ENCODE measurements at places on chromosomes 12 and 14. TPM values are rescaled to one million over a fixed set of nuclear protein-coding genes. Genes with fewer than 3 reads are reported as not detected.

The GTF2H3 gene
- total RNA-seq, result 66.7 TPM

The PTPRB gene
- not detected for total RNA-seq

DNA sequence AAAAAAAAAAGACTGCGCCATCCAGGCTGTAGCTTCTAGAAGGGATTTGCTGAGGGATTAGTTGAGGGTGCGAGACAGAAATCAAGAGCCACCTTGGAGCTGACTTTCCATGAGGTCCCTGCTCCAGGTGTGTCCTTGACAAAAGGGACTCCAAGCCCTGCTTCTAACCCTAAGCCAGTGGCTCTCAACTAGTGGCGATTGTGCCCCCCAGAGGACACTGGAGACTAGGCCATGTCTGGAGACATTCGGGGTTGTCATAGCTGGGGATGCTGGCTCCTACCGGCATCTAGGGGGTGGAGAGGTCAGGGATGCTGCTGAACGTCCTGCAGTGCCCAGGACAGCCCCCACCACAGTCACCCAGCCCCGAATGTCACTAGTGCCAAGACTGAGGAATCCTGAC, 40.6 kb downstream of the SPRING1 start:
- no peak overlapping the region for H3K4me3 ChIP-seq
- no peaks in the 10 kb centered on the region for H3K36me3 ChIP-seq
- peaks cover 41% of the 10 kb centered on the region for H3K27me3 ChIP-seq
- H3K4me1 ChIP-seq, result peaks cover 12% of the 10 kb centered on the region
- H3K27ac ChIP-seq, result no peak overlapping the region
- peak; percentile 13 for DNase-seq

DNA sequence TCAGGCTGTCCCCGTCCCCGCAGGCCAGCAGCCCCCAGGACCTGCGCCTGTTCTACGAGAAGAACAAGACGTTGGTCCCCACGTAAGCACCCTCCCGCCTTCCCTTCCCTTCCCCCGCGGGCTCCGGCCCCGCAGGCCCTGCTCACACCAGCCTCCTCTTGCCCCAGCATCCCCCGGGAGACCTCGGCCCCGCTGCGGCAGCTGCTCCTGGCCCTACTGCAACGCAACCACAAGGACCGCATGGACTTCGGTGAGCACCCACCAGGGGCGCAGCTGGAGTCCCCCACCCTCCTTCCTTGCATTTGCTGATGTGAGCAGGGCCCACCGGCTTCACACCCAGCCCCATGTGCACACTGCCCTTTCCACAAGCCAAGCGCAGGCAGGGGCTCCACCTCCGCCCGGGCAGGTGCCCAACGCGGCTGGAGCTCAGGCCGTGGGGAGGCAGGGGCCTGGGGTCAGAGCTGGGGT, 15.4 kb downstream of the ULK1 start:
- no peak overlapping the region for H3K4me3 ChIP-seq
- H3K4me1 ChIP-seq, result no peaks in the 10 kb centered on the region
- H3K27me3 ChIP-seq, result no peaks in the 10 kb centered on the region
- no peak for DNase-seq
- H3K36me3 ChIP-seq, result no peaks in the 10 kb centered on the region
- no peak overlapping the region for H3K27ac ChIP-seq

GRCh38 chr12:46485853-46486252, 113.3 kb upstream of the SLC38A2 start:
- H3K4me3 ChIP-seq, result no peak overlapping the region
- no peaks in the 10 kb centered on the region for H3K36me3 ChIP-seq
- H3K27me3 ChIP-seq, result no peaks in the 10 kb centered on the region

DNA sequence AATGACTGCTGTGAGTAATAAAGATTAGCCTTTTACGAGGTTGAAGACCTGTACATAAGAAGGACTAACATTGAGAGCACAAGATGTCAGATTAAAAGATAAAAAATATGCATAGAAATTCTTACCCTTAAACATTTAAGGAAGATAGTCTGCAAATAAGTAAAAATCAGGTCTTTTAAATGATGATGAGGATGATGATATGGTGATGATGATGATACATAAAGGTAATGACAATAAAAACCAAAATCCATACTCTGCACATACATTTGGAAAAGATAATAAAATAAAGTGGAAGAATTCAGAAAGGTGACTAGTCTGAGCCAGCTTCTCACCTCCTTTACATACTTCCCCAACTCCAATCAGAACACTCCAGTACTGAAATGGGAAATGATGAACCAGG, 124.5 kb downstream of the PTCSC3 start:
- peaks cover 22% of the 10 kb centered on the region for H3K27me3 ChIP-seq
- no peak for DNase-seq
- no peaks in the 10 kb centered on the region for H3K4me1 ChIP-seq

DNA sequence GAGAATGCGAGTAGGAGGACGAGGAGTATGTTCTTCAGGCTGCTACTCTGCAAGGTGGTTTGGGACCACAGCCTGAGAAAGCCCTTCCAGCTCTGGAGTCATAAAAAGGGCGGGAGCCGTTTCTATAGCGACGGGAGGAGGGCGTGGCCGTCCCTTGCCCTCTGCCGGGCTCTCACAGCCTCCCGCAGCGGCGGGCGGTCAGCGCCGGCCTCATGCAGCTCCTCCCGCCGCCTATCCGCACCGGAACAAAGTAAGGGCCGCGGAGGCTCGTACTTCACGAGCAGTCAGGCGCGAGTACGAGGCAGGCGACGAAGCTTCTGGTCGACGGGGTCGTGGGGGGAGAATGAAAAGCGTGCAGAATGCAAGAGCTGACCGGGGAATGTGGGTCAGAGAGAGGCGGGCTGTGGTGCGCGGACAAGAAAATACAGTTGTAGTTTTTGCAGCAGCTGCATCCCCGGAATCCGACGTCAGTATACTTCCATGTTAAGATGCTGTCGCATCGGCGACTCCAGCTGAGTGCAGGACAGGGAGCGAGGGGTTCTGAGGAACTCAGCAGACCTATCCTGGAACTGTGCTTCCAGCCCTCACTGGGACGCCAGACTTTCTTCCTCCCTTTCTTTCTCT, at the start of gene DYRK4:
Gene DYRK4, plus strand, starts transcription at position 175 of the 624 bp plus-strand sequence. Its CDS starts 38 bp downstream, at position 213.
- H3K4me3 ChIP-seq, result no peak within 1 kb of the TSS
- H3K27me3 ChIP-seq, result peaks cover 24% of the 10 kb centered on the region
- DNase-seq, result no peak
- no peak within 1 kb of the TSS for H3K27ac ChIP-seq
- no peaks in the 10 kb centered on the region for H3K4me1 ChIP-seq
- H3K36me3 ChIP-seq, result peaks cover 9% of the 10 kb centered on the region

- H3K27ac ChIP-seq, result no peak overlapping the region
- no peaks in the 10 kb centered on the region for H3K36me3 ChIP-seq
- DNase-seq, result no peak
- no peak overlapping the region for H3K4me3 ChIP-seq
Measured at GRCh38 chr14:22998329-22999012, 11.5 kb downstream of the C14orf93 start.

The BMAL2 gene
- total RNA-seq, result 17.0 TPM

DNA sequence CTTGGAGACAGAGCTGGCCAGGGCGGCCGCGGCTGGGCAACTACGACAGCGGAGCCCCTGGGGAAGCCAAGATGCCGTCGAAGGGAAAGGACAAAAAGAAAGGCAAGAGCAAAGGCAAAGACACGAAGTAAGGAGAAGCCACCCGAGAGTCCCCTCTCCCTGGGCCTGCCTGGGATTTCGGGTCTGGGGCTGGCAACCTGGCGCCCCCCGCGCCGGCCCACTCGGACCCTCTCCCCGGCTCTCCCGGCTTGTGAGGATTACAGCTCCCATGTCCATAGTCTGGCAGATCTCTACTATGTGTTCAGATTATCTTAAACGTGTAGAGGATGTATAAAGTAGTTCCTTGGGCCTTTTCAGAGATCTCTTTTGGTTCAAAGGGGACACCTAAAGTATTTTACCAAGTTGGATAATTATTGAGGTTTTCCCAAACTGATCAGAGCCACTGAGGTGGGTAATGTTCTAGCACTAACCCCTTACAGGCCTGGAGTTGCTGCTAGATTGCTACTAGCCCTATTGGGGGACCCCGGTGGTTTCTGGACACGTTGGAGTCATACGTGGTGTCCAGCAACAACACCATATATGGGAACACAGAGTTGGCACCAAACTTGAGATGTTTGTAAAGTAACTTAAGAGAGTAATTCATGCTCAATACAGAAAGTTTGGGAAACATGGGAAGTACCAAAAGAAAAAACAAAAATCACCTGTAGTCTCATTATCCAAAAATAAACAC, 424 bp downstream of the BBOF1 start:
- H3K4me1 ChIP-seq, result peaks cover 27% of the 10 kb centered on the region
- H3K4me3 ChIP-seq, result peak overlapping the region; percentile 94
- peak overlapping the region; percentile 47 for H3K27ac ChIP-seq

DNA sequence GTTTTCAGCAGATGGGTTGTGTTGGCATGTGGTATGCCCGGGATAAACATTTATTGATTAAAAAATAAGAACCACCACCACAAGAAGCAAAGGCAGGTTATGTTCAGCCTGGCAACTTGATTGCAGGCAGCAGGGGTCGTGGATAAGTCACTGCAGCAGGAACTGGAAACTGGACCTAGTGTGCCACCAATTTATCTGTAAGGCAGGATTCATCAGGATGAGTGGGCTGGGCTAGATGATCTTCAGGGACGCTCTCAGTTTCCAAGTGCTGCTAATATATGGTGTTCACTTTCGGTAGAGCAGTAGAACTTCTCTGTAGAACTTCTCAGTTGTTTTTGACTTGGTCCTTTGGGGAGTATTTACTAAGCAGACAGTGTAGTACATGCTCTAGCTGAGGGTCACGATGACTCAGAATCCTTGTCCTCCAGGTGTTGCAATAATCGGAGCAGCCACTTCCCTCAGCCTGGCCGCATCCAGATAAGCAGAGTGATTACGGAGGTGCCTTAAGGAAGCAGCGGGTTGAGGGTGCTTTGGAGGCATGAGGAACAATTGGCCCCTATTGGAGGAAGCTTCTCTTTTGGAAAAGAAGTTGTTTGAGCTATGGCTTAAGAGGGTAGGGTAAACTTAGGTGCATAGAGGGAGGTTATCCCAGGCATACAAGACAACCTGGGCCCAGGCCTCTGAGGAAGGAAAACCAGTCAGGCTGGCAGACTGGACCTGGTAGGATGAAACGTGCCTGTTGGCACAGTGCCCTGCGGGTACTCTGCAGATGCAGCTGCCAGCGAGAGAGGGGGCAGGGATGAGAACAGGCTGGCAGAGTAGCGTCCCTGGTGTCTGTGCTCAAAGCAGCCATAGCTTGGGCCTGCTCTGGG, 104.0 kb downstream of the GPR135 start:
- no peaks in the 10 kb centered on the region for H3K4me1 ChIP-seq
- no peak overlapping the region for H3K27ac ChIP-seq
- no peaks in the 10 kb centered on the region for H3K27me3 ChIP-seq
- no peak for DNase-seq

DNA sequence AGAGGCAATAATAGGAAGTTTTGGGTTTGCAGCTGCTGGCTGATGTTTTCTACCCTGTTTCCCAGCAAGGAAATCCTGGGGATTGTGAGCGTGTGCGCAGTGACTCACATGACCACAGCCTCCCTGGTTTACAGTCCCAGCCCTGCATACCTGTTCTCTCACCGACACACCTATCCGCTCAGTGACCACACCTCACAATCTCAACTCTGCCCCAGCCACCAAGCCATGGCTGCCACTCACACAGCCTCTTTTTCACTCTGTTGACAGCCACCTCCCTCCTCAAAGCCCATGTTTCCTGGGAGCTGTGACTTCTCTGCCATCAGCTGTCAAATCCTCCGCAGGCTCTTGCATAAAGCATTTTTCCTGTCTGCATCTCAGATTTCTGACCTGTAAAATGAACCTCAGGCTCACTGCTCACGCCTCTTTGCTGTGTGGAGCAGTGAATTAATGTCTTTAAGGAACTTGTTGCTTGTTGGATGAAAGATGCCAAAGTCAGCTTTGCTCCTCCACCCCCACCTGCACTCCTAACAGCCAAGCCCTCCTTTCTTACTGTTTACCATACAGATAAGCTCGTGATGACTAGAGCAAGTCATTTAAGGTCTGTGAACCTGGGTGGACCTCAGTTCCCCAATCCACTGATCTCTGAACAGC, 43.5 kb downstream of the B4GALNT3 start:
- no peak overlapping the region for H3K27ac ChIP-seq
- H3K4me3 ChIP-seq, result no peak overlapping the region
- DNase-seq, result no peak
- H3K36me3 ChIP-seq, result no peaks in the 10 kb centered on the region
- H3K27me3 ChIP-seq, result peaks cover 10% of the 10 kb centered on the region

- H3K4me3 ChIP-seq, result peak overlapping the region; percentile 91
- no peaks in the 10 kb centered on the region for H3K36me3 ChIP-seq
- no peak overlapping the region for H3K27ac ChIP-seq
- H3K27me3 ChIP-seq, result peaks cover 54% of the 10 kb centered on the region
Measured at GRCh38 chr14:20970647-20970982, 15.3 kb downstream of the RNASE2 start.

The TC2N gene
- total RNA-seq, result 38.1 TPM

The AQP2 gene
- not detected for total RNA-seq

DNA sequence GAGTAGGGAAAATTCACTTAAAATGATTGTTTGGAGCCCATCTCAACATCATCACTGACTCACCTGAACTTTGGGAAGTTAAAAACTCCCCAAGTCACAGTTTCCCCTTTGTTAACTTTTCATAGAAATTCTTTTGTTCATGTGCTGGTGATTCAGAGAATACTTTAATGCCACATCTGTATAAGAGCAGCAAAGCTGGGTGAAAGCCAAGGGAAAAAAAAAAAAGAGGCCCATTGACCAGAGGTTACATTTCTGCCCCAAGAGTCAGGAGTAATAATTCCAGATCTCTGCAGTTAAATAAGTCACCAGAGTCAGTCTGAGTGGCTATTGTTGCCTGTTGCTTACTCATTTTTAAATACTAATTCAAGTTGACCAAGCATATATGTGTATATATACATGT, 136.4 kb upstream of the LGR5 start:
- no peak for DNase-seq
- H3K4me3 ChIP-seq, result no peak overlapping the region
- H3K4me1 ChIP-seq, result no peaks in the 10 kb centered on the region
- H3K36me3 ChIP-seq, result no peaks in the 10 kb centered on the region
- no peaks in the 10 kb centered on the region for H3K27me3 ChIP-seq
- H3K27ac ChIP-seq, result no peak overlapping the region

GRCh38 chr12:132414634-132415326, 75.2 kb upstream of the FBRSL1 start:
- no peaks in the 10 kb centered on the region for H3K36me3 ChIP-seq
- no peaks in the 10 kb centered on the region for H3K4me1 ChIP-seq
- peak; percentile 79 for DNase-seq
- H3K4me3 ChIP-seq, result no peak overlapping the region
- H3K27me3 ChIP-seq, result peaks cover 3% of the 10 kb centered on the region

DNA sequence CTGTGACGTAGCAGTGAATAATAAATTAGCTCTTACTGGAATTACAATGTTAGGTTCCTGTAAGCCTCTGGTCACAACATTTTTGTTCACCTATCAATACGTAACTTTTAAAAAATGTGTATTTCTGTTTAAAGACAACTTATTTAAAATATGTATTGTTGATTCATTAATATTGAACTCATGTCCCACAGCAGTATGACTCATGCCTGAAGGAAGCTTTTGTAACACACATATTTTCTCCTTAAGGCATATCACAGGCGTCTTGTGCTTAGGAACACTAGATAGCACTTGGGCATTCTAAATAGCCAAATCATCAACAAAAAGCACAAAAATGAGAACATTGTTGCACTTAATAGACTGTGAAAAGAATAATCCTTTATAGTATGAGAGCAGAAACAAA, 92.5 kb downstream of the GPHN start:
- peaks cover 9% of the 10 kb centered on the region for H3K4me1 ChIP-seq
- H3K27me3 ChIP-seq, result no peaks in the 10 kb centered on the region
- no peak overlapping the region for H3K27ac ChIP-seq
- no peak for DNase-seq
- no peaks in the 10 kb centered on the region for H3K36me3 ChIP-seq

- H3K27me3 ChIP-seq, result peaks cover 7% of the 10 kb centered on the region
- DNase-seq, result no peak
- no peak overlapping the region for H3K27ac ChIP-seq
- no peak overlapping the region for H3K4me3 ChIP-seq
Measured at GRCh38 chr14:76346391-76347160, 29.4 kb upstream of the ESRRB start.

The POTEM gene
- not detected for total RNA-seq

The SAMD15 gene
- 0.19 TPM for total RNA-seq

Measured in activated T-cell treated with anti-CD3 and anti-CD28 coated beads, Interleukin-2, amount 50 U/mL, for 72 hours (primary cell).